AG20443 (cell line): ENCODE measurements at places on chromosomes 5 and 9.

- DNase-seq = no peak
Observed at GRCh38 chr9:79646096-79646495, 74.3 kb downstream of the TLE4 start.

DNA sequence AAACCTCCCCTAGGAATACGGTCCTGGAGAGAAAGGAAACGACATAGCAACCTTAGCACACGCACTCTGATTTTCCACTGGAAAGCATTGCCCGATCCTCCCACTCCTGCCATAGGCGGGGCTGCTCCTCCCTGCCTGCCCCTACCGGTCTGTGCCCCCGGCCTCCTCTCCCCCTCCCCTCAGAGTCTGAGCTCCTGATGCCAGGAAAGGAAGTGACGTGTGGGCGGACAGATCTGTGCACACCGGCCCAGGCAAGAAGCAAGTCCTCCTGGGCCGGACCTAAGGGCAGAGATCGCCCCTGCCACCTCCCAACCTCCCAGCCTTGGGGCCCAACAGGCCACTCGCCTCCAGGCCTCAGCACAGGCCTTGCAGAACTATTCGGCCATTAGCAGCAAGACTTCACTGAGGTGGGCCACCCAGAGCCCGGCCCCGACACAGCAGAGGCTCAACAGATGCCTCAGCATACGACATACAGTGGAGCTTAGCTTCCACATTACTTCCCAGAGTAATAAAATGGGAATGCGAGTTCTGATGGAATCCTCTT is 7.2 kb downstream of the NINJ1 start:
- no peak for DNase-seq

DNA sequence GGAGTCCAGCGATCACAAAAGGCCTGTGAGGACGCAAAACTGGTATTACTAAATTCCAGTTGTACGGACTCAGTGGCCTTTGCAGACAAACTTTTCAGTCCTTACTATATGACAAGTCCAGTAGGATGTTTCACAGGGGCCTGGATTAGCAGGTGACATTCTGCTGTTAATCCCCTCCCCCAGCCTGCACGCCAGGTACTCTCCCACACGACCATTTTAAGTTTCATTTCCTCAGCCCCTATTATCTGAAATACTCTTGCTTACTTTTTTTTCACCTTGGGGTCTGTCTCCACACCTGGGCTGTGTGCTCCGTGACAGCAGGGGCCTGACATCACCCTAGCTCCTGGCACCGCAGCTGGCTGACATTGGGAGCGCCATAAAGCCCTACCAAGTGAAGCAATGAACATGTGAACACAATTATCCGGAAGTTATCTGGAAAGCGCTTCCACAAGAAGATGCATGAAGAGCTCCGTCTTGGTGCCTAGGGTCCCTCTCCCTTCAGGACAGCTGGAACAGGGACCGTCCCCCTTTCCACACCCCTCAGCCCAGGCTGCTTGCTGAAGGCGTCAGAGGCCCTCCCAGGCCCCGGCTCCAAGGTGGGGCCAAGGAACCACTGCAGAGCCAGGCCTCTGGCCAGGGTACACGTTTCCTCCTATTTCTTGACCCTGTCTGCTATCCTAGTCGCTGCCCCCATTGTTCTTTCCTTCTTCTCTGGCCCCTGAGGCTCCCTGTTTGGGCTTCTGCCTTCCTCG is 39.7 kb upstream of the ZNF622 start:
- no peak for DNase-seq

DNA sequence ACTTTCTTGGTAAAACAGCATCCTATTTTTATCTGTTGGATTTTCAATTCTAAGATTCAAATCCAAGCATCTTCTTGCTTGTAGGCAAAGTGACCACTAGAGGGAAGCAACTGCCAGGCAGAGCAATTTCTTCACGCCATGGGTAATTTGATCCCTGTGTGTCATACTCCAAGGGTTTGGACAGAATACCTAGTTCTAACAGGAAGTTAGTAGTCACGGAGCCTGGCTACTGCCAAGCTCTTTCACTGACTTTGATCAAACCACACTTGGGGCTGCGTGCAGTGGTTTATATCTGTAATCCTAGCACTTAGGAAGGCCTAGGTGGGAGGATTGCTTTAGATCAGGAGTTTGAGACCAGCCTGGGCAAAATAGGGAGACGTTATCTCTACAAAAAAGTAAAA is 473.6 kb upstream of the TNC start:
- DNase-seq = peak; percentile 88

DNA sequence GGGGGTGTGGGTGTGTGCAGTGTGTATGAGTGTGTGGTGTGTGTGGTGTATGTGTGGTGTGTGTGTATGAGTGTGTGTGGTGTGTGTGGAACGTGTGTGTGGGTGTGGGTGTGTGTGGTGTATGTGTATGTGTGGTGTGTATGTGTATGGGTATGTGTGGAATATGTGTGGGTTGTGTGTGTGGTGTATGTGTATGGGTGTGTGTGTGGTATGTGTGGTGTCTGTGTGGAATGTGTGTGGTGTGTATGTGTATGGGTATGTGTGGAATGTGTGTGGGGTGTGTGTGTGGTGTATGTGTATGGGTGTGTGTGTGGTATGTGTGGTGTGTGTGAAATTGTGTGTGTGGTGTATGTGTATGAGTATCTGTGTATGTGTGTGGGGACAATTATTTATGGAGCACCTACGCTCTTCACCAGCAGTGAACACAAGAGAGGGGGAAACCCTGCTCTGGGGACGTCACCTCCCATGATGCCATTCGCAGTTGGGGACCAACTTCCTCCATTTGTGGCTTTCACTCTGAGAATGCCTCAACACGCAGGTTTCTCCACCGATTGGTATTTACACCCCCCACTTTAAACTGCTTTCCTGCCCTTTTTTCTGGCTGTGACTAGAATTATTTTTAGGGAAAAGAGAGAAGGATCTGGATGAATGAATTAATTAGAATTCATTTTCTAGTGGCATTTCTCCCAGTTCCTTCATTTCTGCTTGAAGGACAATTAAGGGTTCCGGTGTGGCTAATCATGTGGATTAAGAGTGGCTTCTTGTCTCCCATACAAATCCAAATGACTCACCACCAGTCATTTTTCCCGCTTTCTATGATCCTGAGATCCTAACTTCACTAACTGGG is 238.1 kb downstream of the ROR2 start:
- no peak for DNase-seq

DNA sequence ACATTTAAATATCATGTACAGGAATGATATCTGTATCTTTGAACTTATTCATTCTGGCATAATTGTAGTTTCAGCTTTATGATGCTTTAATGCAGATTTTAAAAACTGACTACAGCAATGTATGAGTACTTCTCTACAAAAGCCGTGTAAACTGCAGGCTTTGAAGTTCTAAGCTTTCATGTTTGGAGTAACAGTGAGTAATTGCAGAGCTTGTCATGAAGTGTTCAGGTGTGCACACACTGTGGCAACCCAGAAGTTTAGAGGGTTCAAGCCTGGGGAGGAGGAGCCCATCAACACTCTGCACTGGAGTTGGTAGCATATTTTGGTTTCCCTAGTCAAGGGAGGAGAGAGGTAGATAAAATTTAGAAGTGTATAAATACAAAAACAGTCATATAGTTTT is 130.9 kb downstream of the CD180 start:
- DNase-seq = no peak
